Stimulated activated CD4-positive, alpha-beta T cell treated with anti-CD3 and anti-CD28 coated beads, Interleukin-1b, Interleukin-23, amount 100 ng/mL, for 1 hour (primary cell): ENCODE measurements at places on chromosomes 7 and 10.

DNA sequence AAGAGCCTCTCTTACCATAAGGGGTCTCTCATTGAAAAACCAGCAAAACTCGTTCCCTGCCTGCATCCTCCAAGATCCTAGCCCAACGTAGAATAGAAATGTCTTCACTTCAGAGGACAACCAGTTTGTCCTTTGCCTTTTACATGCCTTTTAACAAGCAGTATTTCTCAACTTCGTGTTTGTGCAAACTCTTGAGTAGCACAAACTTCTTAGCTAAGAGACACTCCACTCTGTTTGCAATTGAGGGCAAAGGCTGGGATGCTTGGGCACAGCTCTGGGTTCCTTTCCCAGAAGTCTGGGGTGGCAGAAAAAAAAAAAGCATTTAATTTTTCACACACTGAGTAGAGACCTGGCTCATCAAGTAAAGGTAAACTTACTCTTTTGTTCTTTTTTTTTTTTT is 19.5 kb upstream of the KCTD7 start:
- no peak for DNase-seq

DNA sequence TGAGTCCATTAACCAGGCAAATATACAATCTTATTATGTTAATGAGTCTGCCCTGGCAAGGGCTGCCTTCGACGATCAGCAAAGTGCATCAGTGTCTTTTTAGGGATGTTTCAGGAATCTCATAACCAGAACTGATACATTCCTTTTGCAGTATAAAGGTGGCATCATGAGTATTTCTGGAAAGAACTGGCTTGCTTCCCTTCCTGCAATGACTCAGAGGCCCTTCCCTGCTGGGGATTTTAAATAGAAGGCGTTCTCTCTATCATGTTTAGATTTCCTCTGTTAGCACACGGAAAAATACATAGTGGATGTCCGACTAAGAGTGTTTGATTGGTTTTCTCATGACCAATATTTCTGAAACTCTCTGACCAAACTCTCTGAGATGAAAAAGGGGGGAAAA is 1.8 kb downstream of the NPS start:
- no peak for DNase-seq

- no peak for DNase-seq
Measured at GRCh38 chr10:99536338-99537085, 3.8 kb downstream of the NKX2-3 start.

- no peak for DNase-seq
Measured at GRCh38 chr7:129882531-129882930, 70.2 kb downstream of the UBE2H start.

DNA sequence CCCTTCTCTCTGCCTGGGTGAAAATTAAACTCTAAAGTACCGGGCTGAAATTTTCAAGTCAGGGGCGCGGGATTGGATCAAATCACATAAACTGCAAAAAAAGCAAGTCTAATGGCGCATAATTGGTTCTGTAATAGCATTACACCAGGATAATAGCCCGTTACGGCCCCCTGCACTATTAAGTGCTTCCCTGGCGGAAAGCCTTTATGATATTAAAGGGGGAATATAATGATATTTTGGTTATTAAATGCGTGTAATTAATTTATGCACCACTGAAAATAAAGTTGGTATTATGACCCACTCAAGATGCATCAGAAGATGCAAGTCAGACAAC is 744 bp upstream of the DRGX start:
- no peak for DNase-seq

DNA sequence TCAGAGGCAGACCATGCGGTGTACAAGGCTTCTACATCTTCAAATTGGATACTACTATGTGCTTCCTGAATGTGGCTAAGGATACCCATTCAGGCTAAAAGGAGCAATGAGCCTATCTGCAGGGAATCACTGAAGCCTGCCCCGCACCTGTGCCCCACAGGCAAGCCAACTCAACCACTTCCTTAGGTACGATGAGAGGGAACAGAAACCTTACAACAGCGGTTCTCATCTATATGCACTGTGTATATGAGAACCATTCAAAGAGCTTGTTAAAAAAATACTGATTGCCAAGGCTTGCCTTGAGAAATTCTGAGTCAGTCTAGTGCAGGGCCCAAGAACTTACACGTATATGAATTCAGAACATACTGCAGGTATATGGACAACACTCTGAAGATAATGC is 679.6 kb downstream of the PARD3 start:
- no peak for DNase-seq

DNA sequence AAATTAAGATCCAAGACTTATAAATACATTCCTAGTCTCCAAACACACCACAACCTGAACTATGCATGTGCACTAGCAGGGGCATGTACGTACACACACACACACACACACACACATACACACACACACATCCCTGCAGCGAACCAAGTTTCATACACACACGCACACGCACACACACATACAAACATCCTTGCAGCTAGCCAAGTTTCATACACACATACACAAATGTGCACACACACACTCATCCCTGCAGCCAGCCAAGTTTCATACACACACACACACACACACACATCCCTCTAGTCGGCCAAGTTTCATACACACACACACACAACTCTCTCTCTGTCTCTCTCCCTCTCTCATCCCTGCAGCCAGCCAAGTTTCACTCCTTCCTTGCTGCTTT is 82.7 kb upstream of the WIPF3 start:
- DNase-seq: no peak

DNA sequence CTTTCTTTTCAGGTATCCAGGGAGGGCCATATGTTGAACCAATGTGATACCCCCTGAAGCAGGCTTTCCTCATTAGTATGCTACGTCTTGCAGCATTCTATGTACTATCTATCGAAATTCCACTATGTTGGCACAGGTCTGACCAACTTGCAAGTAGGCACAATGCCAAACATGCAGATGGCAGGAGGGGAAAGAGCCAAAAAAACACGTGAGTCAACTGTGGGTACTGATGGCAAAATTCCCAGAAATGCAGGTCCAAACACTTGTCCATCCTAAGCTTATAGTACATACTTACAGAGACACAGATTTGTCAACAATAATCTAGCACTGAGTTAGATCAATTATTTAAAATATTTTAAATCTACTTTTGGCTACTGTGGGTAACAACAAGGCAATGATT is 394.9 kb downstream of the DGKB start:
- no peak for DNase-seq

GRCh38 chr10:115860182-115861107 is 412.6 kb downstream of the GFRA1 start:
- no peak for DNase-seq

- DNase-seq: no peak
Measured at GRCh38 chr7:34939175-34939574, 98.1 kb downstream of the DPY19L1 start.

DNA sequence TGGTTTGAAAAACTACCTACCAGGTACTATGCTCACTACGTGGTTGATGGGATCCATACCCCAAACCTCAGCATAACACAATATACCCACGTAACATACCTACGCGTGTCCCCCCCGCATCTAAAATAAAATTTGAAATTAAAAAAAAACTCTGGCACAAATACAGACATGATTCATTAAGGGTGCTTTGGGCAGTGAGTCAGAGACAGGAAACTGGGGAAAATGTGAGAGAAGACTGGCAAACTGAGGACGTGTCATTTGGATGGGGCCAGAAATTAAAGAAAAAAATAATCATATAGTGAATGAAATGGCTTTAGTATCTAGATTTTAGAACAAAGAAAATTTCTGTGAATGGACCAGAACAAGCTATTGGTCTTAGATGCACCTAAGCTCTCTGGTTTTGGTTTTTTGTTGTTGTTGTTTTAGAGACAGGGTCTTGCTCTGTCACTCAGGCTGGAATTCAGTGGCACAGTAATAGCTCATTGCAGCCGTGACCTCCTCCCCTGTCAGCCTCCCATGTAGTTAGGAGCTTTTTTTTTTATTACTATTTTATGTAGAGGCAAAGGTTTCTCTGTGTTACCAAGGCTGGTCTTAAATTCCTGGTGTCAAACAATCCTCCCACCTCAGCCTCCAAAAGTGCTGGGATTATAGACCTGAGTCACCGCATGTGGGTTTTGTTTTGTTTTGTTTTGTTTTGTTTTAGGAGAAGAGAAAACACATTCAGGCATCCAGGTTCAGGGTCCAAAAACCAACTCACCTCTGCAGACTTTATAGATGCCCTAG is 5.9 kb upstream of the PRSS58 start:
- DNase-seq: no peak

DNA sequence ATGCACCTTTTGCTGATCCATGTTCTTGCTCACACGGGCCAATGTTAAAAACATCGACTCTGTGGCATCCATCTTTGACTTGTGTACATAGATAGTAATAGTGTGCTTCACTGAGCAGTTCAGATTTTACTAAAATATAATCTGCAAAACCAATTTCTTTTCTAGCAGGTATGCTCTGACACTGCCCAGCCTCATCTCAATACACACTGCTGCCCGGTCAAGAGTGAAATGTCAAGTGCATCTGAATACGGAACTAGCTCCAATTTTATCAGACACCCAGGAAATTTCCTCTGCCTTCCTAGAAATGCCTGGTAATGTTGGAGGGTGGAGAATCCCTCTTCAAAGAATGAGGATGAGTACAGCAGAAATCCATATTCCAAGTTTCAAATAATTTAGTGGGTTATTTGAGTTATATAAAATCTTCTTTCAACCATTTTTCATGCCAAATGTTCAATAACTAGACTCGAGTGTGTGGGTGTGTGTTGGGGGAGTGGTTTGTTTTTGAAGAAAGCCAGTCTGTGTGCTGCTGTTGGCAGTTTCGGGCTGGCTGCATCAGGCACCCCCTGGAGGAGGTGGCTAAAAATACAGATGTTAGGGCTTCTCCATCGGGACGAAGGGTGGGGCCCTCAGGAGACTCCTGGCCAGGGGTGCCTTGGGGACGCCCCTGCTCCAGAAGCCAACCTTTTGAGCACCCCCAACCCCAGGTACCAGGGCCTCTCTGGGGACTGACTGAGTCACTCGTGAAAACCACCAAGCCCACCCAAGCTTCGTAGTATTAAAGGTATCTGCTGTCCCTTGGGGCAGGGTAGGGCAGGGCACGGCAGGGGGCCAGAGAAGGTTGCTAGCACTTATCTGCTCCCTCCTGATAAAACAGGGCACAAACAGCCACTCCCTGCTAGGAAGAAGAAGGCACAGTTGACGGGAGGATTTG is 15.4 kb downstream of the CTBP2 start:
- DNase-seq: no peak

DNA sequence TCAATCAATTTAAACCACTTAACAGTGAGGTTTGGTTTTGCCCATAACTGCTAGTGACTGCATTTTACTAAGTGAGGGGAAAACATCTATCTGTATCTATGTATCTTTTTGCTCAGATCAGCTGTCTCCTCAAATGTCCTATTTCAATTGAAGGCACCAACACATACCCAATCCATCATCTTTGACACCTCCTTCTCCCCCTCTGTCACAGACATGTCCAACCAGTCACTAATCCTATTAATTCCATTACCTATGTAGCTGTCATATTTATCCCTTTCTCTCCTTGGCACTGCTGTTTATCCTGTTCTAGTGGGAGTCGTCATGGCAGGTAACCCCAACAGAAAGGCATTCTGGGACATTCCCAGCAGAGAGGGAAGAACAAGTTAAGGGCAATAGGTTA is 975.2 kb upstream of the AUTS2 start:
- no peak for DNase-seq

GRCh38 chr7:20219446-20220292 is 2.5 kb upstream of the MACC1 start:
- no peak for DNase-seq

GRCh38 chr10:1380088-1380671 is 324.0 kb downstream of the WDR37 start:
- DNase-seq: no peak

GRCh38 chr7:28483112-28483511 is 70.8 kb downstream of the CREB5 start:
- DNase-seq: no peak

GRCh38 chr10:21010615-21011014 is 113.5 kb upstream of the NEBL start:
- no peak for DNase-seq

DNA sequence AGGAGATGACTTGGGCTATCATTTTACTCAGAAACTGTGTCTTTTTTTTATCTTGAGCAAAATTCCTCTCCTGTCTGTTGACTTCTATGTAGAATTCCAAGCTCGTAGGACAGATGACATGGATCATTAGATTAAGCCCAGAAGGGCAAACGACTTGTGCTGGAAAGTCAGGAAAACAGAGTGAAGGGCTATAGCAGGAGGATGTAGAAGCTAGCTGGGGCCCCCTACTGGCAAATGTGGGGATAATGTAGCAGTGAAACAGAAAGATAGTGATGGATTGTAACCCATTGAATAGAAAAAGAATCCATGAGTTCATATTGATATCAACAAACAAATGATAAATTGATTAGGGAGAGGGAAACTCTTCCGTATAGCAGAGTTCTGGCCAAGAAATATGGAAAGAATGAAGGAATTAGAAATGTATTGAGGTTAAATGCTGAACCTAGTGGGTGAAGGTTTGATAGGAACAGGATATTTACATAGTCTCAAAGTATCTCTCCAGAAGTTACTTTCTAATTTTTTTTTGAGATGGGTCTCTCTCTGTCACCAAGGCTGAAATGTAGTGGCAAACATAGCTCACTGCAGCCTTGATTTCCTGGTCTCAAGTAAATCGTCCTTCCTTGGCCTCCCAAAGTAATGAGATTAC is 103.6 kb downstream of the LYZL1 start:
- DNase-seq: no peak

GRCh38 chr10:85926986-85927385 is 439.6 kb downstream of the GRID1 start:
- DNase-seq: no peak

GRCh38 chr10:4813496-4813895 is 12.5 kb upstream of the AKR1E2 start:
- DNase-seq: no peak

DNA sequence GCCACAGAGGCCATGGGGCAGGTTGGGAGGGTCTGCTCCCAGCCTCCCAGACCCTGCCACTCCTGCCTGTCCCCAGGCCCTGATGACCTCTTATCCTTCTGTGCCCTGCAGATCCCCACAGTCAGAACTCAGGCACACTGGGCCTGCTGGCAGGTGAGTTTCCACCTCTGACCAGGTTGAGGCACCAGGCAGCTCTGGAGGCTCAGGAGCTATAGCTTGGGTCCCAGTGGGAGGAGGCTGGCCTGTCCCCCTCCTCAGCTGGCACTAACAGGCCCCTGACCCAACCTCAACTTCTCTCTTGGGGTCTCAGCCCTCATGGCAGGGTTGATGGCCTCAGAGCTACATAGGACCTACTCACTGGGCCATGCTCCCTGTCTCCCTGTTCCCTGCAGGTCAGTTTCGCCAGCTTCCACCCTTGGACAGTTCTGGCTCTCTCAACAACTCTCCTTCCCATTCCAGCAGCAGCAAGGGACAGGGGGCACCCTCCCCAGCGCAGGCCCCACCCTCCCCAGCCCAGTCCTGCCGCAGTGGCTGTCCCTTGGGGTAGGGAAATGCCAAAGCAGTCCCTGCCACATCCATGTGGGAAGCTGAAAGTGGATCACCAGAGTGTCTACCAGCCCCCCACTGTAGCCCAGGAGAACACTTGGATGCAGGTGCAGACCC is 2.7 kb upstream of the AEBP1 start:
- no peak for DNase-seq
